ENCODE measurements at places on chromosomes 6 and 20.

DNA sequence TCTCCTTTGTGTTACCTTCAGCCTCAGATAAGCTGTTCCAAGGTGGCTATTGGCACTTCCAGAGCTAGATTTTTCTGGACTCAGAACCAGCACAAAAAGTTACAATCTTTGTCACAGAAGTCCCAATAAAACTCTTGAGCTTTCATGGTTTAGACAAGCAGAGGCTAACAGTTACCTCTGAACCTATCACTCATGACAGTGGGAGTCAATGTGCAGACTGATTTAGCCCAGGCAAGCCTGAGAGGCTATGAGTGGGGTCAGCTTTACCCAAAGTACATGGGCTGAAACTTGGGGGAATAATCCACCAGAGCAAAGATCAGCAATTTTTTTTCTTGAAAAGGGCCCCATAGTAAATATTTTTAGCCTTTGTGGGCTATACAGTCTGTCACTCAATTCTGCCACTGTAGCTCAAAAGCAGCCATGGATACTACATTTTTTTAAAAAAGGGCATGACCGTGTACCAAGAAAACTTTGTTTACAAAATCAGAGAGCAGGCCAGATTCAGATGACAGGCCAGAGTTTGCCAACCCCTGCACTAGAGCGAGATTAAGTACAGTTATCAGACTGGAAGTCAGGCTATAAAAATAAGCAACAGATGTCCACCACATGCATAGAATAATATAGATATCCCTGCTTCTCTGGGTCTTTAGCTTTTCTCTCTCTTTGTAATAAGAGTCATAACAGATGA lies 20.0 kb downstream of the CCN2 start:
- DNase-seq: no peak

GRCh38 chr6:16851758-16852157 lies 90.5 kb upstream of the ATXN1 start:
- DNase-seq: peak; percentile 47

- no peak for DNase-seq
These were observed 11.4 kb upstream of the RHAG start for GRCh38 chr6:49648036-49648435.

DNA sequence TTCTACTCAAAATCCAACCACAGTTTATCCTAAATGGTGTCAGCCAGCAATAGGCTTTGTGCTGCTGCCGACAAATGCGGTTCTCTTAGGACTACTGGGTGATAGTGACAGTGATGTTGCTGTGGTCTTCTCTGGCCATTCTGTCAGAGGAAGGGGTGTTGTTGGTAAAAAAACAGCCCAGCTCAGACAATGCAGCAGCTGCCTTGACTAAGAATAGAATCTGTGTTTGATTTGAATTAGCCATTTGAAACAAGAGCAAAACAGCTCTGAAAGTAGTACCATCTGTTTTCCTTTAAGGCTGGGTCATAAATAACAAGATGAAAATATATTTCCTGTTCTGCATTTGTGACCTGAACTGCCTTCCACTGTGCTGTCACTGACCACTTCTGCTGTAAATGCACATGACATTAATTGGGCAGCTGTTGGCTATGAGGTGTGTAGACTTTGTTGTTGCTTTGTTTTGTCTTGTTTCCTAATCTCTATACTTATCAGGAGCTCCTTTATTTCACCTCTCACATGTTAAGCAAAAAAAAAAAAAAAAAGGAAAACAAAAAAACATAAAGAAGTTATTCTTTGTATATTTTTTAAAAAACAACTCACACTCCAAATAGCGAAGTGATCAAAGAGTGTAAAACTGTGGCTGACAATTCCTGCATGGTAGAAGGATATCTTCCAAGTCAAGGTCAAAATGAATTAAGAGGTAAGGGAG lies 497.8 kb upstream of the ARID1B start:
- DNase-seq: no peak

DNA sequence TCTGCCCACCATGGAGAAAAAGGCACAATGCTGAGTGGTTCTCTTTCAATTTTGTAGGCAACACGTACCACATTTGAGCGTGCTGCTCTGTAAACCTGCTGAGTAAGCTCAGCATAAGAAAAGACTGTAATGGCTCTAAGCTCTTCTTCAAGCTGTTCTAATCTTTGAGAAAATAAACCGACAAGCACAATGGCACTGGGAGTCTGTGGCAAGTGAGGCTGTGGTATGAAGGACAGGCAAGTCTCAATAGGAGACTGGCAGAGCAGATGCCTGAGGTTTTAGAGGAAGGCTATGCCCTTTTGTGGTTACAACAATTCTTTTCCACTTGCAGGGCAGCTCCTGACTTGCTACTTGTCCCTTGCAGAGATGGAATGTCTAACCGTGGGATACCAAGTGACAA lies 136.7 kb upstream of the EXOC2 start:
- no peak for DNase-seq

- DNase-seq: no peak
These were observed 92.4 kb upstream of the B3GAT2 start for GRCh38 chr6:71049198-71049770.

- no peak for DNase-seq
These were observed 123.2 kb downstream of the TFAP2C start for GRCh38 chr20:56752274-56752673.

DNA sequence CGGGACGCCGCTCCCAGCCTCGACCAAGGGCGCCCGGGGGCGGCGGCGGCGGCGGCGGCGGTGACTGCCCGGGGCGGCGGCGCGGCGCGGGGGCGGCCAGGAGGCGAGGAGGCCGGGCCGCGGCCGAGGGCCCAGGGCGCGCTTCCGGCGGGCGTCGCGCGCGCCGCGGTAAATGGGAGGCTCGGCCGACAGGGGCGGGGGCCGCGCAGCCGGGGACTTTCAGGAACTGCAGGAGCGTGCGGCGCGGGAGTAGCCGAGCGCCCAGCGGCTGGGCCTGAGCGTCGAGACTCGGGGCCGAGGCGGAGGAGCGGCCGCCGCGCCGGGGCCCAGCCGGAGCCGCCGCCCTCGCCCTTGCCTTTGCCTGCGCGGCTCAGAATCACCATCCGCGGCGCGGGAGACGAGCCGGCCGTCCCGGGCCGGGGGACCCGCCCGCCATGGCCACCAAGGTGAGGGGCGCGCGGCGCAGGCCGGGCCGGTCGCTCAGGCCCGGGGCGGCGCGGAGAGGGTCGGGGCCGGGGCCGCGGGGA lies at the start of gene SNX9:
Gene SNX9, plus strand, starts transcription at position 246 of the 527 bp plus-strand sequence. Its CDS starts 189 bp downstream, at position 435.
- peak; percentile 41 for DNase-seq

DNA sequence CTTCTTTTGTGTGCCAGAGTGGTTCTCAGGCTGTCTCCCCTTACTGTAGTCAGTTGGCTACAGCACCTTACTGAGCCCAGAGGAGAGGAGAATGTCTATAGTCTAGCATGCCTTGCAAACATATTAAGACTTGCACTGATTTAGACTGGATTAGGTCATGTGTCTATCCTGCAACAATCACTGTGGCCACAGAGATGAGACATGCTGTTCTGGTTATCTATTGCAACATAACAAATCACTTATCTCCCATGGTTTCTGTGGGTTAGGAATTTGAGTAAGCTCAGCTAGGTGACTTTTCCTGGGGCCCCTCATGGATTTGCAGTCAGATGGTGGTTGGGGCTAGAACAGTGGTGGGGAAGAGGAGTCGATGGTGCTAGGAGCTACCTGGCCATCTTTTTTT lies 261.3 kb downstream of the SOD2 start:
- DNase-seq: no peak

DNA sequence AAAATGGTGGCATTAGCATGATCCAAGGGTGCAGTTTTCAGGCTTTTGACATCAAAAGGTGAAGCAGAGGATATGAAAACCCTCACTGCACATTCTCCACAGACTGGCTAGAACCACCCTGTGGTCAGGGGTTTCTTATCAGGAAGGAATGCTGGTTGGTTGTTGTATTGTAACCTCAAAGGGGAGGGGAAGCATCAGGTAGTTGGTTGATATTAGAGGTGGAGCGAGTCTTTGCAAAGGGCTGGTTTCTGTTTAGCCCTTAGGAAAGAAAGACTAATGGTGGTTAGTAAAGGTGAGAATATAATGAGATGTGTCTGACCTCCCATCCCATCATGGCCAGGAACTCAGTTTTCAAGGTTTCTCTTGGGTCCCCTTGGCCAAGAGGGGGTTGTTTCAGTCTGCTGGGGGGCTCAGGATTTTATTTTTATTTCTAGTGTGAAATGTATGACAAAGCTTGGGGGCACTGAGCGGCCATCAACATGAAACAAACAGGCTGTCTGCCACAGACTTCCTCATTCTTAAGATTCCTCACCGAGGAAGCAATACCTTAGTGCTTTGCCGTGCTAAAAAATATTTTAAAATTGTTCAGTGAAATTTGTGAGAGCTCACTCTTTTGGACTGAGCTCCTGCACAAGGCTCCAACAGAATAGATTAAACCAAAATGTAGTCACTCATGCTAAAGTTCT lies 47.5 kb upstream of the PROKR2 start:
- DNase-seq: no peak

- DNase-seq: no peak
These were observed 18.8 kb downstream of the ZFAND3 start for GRCh38 chr6:37838219-37838921.

GRCh38 chr6:169189182-169189581 lies 64.5 kb downstream of the THBS2 start:
- no peak for DNase-seq

DNA sequence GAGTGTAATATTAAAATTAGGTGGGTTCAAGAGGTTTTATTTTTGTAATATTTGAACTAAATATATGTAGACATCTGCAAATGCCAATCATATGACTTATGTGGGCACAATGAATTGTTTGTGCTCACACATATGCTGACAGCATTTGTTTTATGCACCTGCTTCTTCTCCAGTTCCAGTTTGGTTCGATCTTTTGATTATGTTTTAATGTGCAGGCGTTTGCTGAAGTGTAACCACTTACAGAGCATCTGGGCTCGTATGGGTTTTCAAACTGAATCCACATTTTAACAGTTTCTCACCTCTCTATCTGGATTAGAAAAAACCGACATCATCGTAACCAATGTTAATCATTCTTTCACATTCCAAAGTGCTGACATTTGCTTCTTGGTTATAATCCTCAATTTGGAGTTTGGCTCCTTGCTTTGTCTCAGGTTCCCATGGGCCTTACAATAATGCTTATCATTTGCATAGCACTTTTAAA lies 129.1 kb upstream of the SPACA1 start:
- DNase-seq: no peak

DNA sequence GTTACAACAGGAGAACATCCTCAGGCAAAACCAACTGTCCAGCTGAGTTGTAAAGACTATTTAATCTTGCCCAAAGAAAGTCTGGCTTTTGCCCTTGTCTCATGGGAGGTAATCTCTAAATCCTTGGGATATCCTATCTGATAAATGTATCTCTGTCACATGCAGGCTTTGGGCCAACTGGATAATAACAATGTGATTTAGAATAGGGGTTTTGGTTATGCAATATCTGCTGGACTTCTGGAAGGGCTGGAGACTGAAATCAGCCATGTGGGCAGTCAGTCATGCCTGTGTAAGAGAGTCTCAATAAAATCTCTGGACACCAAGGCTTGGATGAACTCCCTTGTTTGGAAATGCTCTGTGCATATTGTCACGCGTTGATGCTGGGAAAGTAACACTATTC lies 56.3 kb upstream of the PRL start:
- DNase-seq: no peak

GRCh38 chr6:121549736-121550135 lies 114.3 kb downstream of the GJA1 start:
- DNase-seq: no peak

DNA sequence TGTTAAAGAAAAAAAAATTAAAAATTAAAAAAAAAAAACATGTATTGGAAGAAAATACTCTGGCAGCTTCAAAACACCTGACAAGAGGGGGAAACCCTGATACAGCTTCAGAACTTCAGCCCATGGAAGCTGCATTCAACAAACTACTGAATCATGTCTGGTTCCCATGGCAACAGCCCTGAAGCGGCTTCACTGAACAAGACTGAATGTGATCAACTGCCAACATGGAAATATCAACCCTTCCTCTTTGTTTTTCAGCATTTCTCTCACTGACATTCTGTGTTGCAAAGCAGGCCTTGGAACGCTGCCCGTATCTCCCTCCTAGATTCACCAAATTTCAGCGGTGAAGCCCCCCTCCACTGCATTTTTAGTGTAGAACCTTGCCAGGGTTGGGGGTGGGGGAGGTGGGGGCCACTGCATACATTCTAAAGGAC lies 91.3 kb upstream of the SHLD1 start:
- DNase-seq: peak; percentile 42

DNA sequence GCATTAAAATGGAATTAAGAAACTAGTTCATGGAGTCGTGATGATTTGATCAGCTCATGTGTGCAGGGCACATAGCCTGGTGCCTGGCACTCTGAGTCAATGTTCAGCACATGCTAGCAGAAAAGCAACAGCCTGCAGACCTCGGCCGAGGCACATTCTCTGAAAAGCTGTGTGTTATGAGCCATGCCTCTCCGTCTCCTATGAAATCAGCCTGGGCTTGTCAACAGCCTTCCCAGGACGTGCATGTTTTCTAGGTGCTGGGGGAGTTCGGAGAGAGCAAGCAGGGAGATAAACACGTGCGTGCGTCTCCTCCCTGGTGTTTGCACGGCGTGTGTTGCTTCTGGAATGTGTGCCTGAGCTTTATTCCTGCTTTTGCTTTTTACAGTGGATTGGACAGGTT lies 207.8 kb upstream of the KCNG1 start:
- DNase-seq: no peak

GRCh38 chr6:56655249-56655648 lies 12.6 kb upstream of the DST start:
- DNase-seq: no peak

DNA sequence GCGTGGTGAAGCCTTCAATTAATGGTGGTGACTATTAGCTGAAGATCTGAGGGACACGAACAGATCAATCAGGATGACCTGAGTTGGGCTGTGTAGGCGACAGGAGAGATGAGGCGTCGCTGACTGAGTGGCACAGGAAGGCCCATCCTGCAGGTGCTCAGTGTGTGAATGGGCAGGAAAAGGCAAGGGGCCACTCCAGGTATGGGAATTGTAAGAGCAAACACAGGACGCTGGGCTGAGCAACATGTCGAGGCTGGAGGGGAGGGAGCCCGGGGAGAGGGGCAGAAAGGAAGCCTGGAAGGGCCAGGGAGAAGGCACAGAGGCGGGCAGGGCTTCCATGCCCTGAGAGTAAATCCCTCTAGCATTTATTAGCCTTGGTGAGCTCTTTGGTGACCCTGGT lies 151.0 kb downstream of the VEGFA start:
- no peak for DNase-seq

DNA sequence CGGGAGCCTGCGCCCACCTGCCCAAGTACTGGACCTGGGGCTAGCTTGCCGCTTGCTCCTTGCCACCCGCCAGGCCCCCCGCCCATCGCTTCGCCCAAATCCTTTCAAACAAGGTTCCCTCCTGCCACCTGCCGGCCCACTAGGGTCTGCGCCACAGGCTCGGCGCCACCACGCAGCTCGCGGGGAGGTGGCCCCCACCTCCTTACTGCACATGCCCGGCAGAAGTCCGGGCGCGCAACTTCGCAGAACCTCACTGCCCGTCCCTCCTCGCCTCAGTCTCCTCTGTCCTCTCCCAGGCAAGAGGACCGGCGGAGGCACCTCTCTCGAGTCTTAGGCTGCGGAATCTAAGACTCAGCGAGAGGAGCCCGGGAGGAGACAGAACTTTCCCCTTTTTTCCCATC lies 11.2 kb downstream of the GNAS-AS1 start:
- no peak for DNase-seq
